Bronchial smooth muscle cell (primary cell): ENCODE measurements at places on chromosomes 7 and 10. TPM values are rescaled to one million over a fixed set of nuclear protein-coding genes. Genes with fewer than 3 reads are reported as not detected.

The ANKRD7 gene
- total RNA-seq = 1.6 and 2.0 TPM in 2 replicates

The FBXL13 gene
- 2.1 and 2.5 TPM in 2 replicates for total RNA-seq

The CALN1 gene
- total RNA-seq = not detected in 2 replicates

The CYP2E1 gene
- 0.47 and 0.52 TPM in 2 replicates for total RNA-seq

The GPR85 gene
- total RNA-seq = 1.1 and 1.9 TPM in 2 replicates

The DGKB gene
- total RNA-seq = under 0.01 TPM in 1 of 2 replicates, not detected in the other

The TLX1 gene
- not detected in 2 replicates for total RNA-seq

The ECD gene
- total RNA-seq = 16.7 and 18.1 TPM in 2 replicates

The KCND2 gene
- total RNA-seq = 3.3 and 5.0 TPM in 2 replicates

The CRYGN gene
- total RNA-seq = 0.26 and 0.47 TPM in 2 replicates

The MEIG1 gene
- 0.52 TPM in 1 of 2 replicates, not detected in the other for total RNA-seq

The CALCR gene
- total RNA-seq = not detected in 2 replicates

The GRM3 gene
- total RNA-seq = not detected in 2 replicates

The ARPC1B gene
- total RNA-seq = 603 and 610 TPM in 2 replicates

The GIMAP5 gene
- not detected in 2 replicates for total RNA-seq

The GPR158 gene
- total RNA-seq = under 0.01 TPM in 1 of 2 replicates, not detected in the other

The LRRN3 gene
- 1.4 and 2.1 TPM in 2 replicates for total RNA-seq

The DPYSL4 gene
- total RNA-seq = 2.4 and 2.7 TPM in 2 replicates

The ASAH2 gene
- total RNA-seq = 0.26 and 0.32 TPM in 2 replicates

The METTL27 gene
- total RNA-seq = 8.3 and 11.8 TPM in 2 replicates

The HOXA5 gene
- total RNA-seq = 10.3 and 26.0 TPM in 2 replicates

The FAM24B gene
- 7.3 and 10.7 TPM in 2 replicates for total RNA-seq

The PAX4 gene
- total RNA-seq = not detected in 2 replicates

The CNTNAP2 gene
- total RNA-seq = not detected in 2 replicates

The GTF2I gene
- total RNA-seq = 46.9 and 78.3 TPM in 2 replicates
